ENCODE measurements at places on chromosomes 3 and 15. TPM values are rescaled to one million over a fixed set of nuclear protein-coding genes. Genes with fewer than 3 reads are reported as not detected.

The TF gene
- 0.36 TPM for total RNA-seq

The ADGRG7 gene
- total RNA-seq = not detected

The CASR gene
- total RNA-seq = not detected

The SKOR1 gene
- under 0.01 TPM for total RNA-seq

The C3orf22 gene
- total RNA-seq = not detected

The MINAR1 gene
- total RNA-seq = 1.7 TPM

The PDZRN3 gene
- 21.6 TPM for total RNA-seq

The TMEM207 gene
- not detected for total RNA-seq

Data from melanocyte of skin (primary cell).